ENCODE measurements at places on chromosomes 1 and 21. TPM values are rescaled to one million over a fixed set of nuclear protein-coding genes. Genes with fewer than 3 reads are reported as not detected.

DNA sequence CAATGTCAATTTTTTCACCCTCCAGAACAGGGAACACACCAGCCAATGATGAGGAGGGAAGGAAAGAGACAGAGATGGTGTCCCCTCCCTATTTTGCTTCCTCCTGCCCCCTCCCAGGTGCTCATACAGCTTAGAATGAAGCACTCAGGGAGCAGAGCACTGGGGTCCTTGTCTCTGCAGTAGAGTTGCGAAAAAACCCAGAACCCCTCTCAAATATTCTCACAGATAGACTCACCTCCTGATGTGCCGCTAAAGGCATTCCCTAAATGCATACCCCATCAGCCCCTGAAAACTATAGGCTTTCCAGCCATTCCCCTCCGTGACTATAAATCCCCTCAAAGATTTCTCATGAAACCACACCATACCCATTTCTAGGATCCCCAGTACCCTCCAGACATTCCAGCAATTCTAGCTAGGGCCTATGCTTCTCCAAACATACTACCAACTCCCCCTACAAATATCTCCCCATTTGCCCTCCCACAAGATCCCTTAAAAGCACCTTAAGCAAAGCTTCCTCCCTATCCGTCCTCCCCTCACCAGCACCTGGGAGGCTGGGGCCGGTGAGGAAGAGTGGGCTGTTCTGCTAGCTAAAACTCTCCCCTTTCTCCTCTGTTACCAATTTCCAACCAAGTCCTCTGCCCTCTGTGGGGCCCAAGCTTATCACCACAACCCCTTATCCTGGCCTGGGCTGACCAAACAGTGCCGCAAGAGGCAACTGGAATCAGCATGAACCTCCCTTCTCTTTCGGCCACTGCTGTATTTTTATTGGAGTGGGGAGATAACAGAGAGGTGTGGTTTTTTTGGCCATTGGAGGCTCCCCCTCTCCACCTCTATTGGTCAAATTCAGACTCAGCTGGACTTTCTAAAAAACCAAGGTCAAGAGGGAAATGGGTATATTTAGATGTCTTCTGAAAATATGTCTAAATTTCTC, 54.7 kb downstream of the RHBG start:
- no peak for DNase-seq

Gene KCNK2
- total RNA-seq = 0.26 TPM

GRCh38 chr1:26315874-26316850, 1.6 kb upstream of the CD52 start:
- no peak for DNase-seq

DNA sequence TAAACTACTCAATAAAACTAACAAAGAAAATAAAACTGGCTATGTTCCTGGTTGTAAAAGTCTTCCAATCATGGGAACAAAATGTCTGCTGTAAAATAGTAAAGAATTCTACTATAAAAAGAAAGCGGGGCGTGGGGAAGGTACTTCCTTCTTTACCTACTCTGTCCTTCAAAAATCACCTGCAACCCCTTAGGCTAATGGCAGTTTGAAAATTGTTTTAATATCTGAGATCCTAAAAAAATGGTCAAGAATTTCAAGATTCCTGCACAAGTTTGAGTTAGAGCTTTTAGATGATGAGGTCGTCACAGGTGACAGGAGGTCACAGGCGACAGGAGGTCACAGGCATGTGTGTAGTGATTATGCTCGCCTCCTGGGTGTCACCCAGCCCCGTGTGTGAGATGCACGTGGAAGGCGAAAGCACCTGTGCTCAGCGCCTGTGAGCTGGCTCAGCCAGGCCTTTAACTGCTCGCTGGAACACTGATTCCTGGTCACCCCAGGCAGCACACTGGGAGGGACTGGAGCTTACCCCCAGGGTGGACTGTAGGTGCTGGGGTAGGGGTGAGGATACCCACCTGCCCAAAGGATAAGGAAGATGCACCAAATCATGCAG, 18.6 kb upstream of the TMPRSS2 start:
- no peak for DNase-seq

DNA sequence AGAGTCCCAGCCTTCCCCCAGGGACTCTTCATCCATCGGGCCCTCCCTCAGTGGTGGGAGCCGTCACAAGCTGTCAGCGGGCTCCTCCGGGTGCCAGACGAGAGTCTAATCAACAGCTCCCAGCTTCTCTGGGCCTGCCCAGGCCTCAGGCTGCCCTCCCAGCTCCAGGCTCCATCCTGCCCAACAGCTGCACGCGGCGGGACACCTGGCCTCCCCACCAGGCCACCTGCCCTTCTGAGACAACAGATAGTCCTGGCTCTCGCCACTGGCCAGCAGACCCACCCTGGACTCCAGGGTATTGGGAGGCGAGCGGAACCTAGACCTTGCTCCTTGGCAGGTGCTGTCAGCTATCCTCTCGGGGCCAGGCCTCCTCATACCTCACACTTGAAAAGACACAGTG, 3.1 kb downstream of the WNT4 start:
- DNase-seq = no peak

- no peak for DNase-seq
Observed at GRCh38 chr1:157841708-157842107, at the start of gene CD5L. Gene CD5L (minus strand): TSS chr1:157841808. CDS start chr1:157841701, 107 bp downstream.

GRCh38 chr1:65360648-65361047, 51.3 kb downstream of the DNAJC6 start:
- no peak for DNase-seq

- DNase-seq = no peak
Observed at GRCh38 chr1:14451217-14451616, 147.3 kb upstream of the KAZN start.

Gene OR2L8
- not detected for total RNA-seq

GRCh38 chr1:21185221-21185731, 8.6 kb upstream of the EIF4G3 start:
- DNase-seq = no peak

DNA sequence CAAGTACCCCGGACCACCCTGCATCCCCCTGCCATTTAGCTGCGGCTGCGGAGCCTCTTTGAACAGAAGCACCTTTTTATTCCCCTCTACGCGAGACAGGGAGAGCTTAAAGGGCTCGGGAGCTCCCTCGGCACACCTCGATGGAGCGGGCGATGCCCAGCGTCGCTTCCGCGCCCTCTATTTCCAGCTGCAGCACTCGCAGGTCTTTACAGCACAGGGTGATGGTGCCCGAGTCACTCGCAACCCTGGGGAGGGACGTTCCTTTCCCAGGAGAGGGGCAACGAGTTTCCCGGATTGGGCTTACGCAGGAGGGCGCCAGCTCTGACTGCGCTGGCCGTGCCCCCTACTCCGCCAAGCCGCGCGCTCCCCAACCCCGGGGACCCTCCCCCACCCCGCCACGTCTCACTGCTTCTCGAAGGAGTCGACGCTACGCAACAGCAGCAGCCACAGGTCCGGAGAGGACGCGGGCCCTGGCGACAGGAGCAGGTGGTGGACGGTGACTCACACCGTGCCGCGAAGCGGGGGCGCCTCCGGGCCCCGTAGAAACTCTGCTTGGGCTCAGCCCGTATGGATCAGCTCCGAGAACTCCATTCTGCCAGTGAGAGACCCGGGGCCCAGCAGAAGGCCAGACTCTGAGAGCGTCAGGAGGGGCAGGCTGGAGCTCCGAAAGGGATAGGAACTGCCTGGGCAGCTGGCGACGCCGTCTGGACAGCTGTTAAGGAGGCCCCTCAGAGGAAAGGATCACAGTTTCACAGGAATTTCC, 5.8 kb upstream of the FAM167B start:
- peak; percentile 77 for DNase-seq

DNA sequence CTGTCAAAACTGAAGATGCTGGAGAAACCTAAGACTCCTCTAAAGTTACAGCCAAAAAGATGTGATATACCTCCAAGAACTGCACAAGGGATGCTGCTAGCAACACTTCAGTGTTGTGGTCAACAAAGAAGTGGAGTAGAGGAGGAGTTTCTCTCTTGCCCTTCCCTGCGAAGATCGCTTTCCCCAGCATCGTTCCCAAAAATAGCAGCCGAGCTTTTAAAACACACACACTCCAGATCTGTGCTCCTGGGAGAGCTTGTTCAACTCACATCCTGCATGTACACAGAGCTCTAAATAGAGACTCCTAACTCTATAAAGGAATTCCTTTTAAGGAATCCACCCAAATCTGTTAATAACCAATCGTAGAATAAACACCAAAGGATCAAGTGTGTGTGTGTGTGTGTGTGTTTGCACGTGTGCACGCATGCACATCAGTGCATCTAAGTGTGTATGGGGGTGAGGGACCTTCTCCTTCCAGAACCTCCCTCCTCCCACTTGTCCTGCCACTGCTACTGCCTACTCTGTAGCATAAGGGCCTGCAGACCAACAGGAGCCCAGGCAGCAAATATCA, 58.5 kb downstream of the PSMG1 start:
- DNase-seq = no peak

Gene TMEM61
- 0.25 TPM for total RNA-seq

Gene LRRC39
- total RNA-seq = not detected

DNA sequence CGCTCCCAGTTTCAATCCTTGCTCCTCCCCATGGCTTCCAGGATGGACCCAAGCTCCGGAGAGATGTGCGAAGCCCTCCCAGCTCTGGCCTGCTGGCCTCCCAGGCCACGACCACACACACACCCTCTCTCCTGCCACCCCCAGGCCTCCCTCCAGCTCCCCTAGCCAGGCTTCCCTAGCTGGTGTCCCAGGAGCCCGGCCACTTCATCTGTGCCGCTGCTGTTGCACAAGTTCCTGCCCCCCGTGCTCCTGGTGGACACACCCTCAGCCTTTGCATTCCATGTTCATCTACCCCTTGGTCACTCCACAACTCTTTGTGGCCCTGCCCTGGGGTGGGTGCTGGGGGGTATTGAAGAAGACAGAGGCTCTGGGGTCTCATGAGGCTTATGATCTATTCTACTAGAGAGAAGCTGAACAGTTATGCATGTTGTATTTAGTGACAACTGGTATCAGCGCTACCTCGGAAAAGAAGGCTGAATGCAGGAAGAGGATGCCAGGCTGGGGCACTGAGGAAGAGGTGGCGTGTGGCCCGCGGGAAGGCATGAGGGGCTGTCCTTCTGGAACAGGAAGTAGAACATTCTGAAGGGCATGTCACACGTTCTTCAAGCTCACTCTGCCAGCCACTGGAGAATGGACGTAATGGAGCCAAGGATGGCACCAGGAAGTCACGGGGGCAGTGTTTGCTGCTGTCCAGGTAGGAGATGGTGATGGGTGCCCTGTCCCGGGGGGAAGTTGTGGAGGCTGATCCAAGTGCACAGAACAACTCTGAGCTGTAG, 172.4 kb downstream of the PSMG1 start:
- no peak for DNase-seq

Gene ZNF644
- total RNA-seq = 35.9 TPM

DNA sequence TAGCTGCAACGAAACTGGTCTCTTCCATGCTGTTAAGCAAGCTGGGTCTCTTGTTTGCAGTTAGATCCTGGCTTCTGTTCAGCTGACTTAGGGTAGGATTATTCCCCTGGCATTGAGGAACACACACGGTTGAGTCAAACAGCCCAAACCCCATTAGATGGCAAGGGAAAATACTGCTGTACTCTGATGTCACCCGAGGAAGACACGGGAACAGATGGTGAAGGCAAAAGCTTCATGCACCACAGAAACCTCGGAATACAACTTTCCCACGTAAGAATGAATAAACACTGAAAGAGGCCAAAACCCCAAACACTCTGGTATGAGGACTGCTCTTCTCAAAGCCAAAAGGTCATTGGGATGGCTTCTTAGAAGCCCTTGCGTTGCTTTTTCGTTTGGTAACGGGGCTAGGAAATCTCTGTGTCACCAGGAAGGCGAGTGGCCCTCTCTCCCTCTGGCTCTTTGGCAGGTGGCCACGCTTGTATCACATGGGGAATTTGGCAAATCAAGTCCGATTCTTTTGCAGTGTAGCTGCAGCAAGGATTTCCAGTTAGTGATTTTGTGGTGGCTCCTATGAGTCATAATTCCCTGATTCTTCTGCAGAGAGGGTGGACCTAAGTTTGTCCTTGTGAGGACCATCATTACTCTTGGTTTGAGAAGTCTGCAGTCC, 16.7 kb upstream of the LYST start:
- DNase-seq = peak; percentile 77

GRCh38 chr1:158145173-158145719, 35.4 kb upstream of the CD1D start:
- DNase-seq = peak; percentile 57

- peak; percentile 43 for DNase-seq
Observed at GRCh38 chr1:23530747-23531561, at the start of gene E2F2. Gene E2F2 (minus strand): TSS chr1:23531233. CDS start chr1:23530793, 440 bp downstream.

DNA sequence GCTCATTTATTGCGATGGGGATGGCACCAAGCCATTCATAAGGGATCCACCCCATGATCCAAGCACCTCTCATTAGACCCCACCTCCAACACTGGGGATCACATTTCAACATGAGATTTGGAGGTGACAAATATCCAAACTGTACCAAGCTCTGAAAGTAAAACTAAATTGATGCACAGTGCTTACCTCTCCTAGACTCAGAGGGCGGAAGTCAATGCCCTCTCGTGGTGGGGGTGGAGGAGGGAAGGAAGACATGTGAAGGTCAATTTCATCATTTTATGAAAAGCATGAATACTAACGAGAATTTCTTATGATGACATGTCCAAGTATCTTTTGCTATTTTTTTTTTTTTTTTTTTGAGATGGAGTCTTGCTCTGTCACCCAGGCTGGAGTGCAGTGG, 120.0 kb downstream of the PGBD5 start:
- no peak for DNase-seq

DNA sequence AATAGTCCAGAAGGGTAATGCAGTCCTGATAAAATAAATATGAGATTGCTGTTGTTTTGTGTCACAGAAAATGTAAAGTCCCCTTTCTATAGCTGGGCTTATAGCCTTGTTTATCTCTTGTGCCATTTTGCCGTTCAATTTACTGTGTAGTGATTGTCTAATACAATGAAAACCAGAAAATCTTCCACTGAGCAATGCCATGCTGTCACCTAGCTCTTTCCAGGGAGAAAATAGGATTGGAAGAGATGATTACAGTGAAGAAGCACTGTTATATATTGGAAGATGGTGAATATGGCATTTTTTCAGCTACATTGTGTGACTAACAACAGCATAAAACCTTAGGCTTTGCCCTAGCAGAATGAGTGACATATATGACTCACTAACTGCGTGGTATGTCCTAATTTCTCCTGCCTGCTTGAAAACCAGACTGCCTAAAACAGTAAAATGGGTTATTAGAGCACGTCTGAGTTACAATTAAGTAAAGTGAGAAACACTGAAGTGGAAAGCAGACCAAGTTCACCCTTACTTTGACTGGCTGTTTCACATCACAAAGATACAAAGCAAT, 332.4 kb upstream of the ZP4 start:
- no peak for DNase-seq

GRCh38 chr1:153678519-153679336, at the start of gene NPR1:
Gene NPR1 (plus strand): TSS chr1:153678688. CDS start chr1:153679109, 421 bp downstream.
- DNase-seq = peak; percentile 42

Gene GBP2
- 56.0 TPM for total RNA-seq

Gene OR13G1
- not detected for total RNA-seq

Gene SPRR3
- total RNA-seq = not detected
